B cell (primary cell): ENCODE measurements at places on chromosomes 13 and 19. TPM values are rescaled to one million over a fixed set of nuclear protein-coding genes. Genes with fewer than 3 reads are reported as not detected.

DNA sequence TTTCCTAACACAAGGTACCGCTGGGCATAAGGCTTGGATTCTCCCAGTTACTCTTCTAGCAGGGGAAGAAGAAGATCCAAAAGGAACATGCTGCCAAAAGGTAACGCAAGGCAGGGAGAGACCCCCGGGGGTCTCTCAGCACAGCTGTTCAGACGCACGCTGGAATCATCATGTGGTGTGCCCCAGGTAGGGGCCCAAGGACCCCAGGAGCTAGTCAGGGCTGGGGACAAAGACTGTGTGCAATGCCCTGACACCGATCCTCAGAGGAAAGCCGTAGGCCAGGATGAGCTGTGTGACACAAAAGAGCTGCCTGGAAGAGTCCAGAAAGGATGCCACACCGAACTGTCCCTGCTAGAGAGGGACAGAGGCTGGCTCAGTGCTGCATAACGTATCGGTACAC is 22.3 kb upstream of the EPHX3 start:
- H3K36me3 ChIP-seq, result peaks cover 4% of the 10 kb centered on the region
- H3K27me3 ChIP-seq, result no peaks in the 10 kb centered on the region
- H3K4me1 ChIP-seq, result peaks cover 18% of the 10 kb centered on the region
- H3K4me3 ChIP-seq, result no peak overlapping the region
- no peak overlapping the region for H3K27ac ChIP-seq

Gene PSG3
- total RNA-seq, result not detected in 2 replicates

Gene TUBGCP3
- total RNA-seq, result 60.8 and 65.1 TPM in 2 replicates

Gene CHST8
- not detected in 2 replicates for total RNA-seq

Gene ZNF667
- 4.4 and 6.5 TPM in 2 replicates for total RNA-seq

Gene CRB3
- total RNA-seq, result 3.1 and 3.6 TPM in 2 replicates

- peaks cover 23% of the 10 kb centered on the region for H3K36me3 ChIP-seq
- H3K4me1 ChIP-seq, result no peaks in the 10 kb centered on the region
- no peak overlapping the region for H3K27ac ChIP-seq
- no peak overlapping the region for H3K4me3 ChIP-seq
- DNase-seq, result no peak
- H3K27me3 ChIP-seq, result no peaks in the 10 kb centered on the region
These were observed 154.0 kb downstream of the RGCC start for GRCh38 chr13:41611385-41611784.
